ENCODE measurements at places on chromosomes 6 and 20. TPM values are rescaled to one million over a fixed set of nuclear protein-coding genes. Genes with fewer than 3 reads are reported as not detected.

The HSPA12B gene
- total RNA-seq: not detected

The SLC17A1 gene
- total RNA-seq: 0.19 TPM

The PANK2 gene
- total RNA-seq: 71.4 TPM

The DSP gene
- not detected for total RNA-seq

The HRH3 gene
- not detected for total RNA-seq

The TSPO2 gene
- not detected for total RNA-seq

The LAMA2 gene
- 0.42 TPM for total RNA-seq

The PTCHD4 gene
- not detected for total RNA-seq

The PRR18 gene
- not detected for total RNA-seq

The GPR6 gene
- total RNA-seq: not detected

The ASIP gene
- total RNA-seq: not detected

The CEP162 gene
- 10.4 TPM for total RNA-seq

The SUMO4 gene
- total RNA-seq: 10.0 TPM

The FHL5 gene
- total RNA-seq: not detected

The CDH26 gene
- 4.4 TPM for total RNA-seq

The SMOC2 gene
- total RNA-seq: not detected

The UNC93A gene
- not detected for total RNA-seq

The ESF1 gene
- total RNA-seq: 13.8 TPM

The HDGFL1 gene
- not detected for total RNA-seq

The KCNK15 gene
- not detected for total RNA-seq

The RCAN2 gene
- total RNA-seq: not detected

The RHAG gene
- total RNA-seq: not detected

The PHACTR3 gene
- not detected for total RNA-seq

The SCP2D1 gene
- total RNA-seq: not detected

The BTN1A1 gene
- not detected for total RNA-seq

The MATN4 gene
- total RNA-seq: not detected

The GNL1 gene
- 83.9 TPM for total RNA-seq

The PNPLA1 gene
- total RNA-seq: 0.42 TPM

The CYP24A1 gene
- 3.7 TPM for total RNA-seq

The PRDM13 gene
- total RNA-seq: not detected

The BMP7 gene
- total RNA-seq: not detected

The PBOV1 gene
- total RNA-seq: not detected

The OPN5 gene
- not detected for total RNA-seq

The TP53RK gene
- total RNA-seq: 25.7 TPM

The UBR2 gene
- 55.7 TPM for total RNA-seq

The LIN28B gene
- not detected for total RNA-seq

The GLP1R gene
- not detected for total RNA-seq

The MEP1A gene
- total RNA-seq: not detected

Data from CD4-positive, alpha-beta memory T cell (primary cell).